ENCODE measurements at places on chromosomes 5 and 9.

DNA sequence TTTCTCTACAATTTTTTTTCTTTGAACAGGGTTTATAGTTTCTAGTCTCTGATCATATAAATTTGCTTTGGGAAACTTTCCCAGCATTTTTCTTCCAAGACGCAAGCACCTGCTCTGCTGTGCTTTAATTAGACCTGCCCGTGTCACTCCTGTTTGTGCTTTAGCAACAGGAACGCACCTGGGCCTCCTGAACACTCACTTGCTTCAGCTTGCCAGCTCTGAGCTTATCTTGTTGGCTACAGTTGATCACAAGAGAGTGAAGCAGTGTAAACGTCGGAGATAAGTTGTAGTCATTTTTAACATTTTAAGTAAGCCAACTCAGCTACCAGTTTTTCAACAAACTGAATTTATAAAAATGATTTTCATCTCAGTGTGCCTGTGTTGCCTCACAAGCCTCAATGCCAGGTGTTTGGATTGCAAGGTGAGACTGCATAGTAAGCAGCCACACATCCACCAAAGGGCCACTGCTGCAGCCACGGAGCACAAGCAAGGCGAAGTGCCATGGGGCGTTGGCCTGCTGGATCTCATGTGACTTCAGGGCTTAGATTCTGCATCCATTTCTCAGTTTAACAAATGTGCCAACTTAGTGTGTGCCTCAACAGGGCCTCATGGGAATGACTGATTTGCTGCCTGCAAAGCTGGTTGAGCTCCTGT is 166.9 kb downstream of the TRIO start:
- DNase-seq = no peak

DNA sequence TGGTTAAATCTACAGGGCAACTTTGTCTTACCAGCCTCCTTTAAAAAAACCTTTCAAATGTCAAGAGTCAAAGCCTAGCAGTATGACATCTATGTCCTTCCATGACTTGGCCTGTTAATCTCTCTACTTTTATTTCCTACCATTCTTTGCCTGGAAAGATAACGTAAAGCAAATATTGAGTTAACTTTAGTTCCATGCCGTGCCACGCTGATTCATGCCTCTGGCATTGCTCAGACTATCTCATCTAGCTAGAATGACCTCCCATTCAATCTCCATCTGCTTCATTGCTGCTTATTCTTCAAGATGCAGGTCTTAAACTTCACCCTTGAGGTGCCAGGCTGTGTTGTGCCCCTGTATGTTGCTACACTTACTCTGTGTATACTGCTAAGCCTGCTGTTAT is 729.8 kb downstream of the EFNA5 start:
- DNase-seq = no peak

DNA sequence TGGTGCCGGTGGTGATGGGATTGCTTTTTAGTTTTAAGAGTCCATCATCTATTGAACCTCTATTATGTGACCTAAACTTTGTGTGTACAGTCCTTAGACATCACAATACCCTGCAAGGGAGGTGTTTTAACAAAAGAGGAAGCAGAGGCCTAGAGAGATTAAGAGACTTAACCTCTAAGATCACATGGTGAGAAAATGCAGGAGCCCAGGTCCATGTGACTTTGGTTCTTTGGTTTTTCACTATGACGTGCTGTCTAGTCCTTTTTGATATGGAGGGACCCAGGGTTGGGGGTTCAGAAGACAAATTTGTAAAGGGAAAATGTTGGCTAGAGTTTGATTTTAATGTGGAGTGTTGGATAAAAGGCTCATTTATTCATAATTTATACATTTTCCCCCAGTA is 34.1 kb upstream of the TRMT10B start:
- DNase-seq = no peak

- DNase-seq = no peak
Observed at GRCh38 chr5:118126159-118126558, 862.2 kb downstream of the DTWD2 start.

DNA sequence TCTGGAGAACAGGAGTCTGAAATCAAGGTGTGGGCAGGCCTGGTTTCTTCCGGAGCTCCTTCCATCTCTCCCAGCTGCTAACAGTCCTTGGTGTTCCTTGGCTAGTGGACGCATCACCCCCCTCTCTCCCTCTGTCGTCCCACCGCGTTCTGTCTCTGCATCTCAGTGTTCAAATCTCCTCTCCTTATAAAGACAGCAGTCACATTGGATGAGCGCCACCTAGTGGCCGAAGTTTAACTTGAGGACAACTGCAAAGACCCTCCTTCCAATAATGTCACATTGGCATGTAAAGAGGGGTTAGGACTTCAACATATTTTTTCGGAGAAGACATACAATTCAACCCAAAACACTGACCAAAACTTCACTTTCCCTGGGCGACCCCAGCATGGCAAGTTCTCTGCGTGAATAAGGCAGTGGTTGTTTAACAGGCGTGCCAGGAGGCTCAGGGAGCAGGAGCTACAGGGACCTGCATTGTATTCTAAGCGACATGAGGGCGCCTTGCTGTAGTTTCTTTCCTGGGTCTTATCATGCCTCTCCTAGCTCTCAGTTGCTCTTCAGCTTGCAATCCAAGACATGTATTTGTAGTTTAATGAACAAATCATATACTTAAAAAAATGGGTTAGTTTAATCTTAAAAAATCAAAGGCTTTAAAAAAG is 27.9 kb upstream of the BASP1 start:
- peak; percentile 86 for DNase-seq

All from IMR-90 (cell line).